ENCODE measurements at places on chromosomes 4 and X.
A peak's percentile ranks its signal among the peaks of the same experiment; 100 is the strongest.

DNA sequence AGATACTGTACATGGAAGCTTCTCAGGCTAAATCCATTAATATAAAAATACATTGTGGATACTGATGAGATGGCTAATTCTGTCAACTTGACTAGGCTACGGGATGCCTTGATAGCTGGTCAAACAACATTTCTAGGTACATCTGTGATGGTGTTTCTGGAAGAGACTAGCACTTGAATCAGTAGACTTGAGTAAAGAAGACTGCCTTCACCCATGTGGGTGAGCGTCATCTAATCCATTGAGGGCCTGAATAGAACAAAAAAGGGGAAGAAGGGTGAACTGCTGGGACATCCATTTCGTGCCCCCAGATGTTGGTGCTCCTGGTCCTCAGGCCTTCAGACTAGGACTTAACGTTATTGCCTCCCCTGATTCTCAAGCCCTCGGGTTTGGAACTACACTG is 3.7 kb upstream of the SRP72 start:
- DNase-seq: no peak

GRCh38 chr4:40865696-40866095 is 115.9 kb downstream of the NSUN7 start:
- DNase-seq: no peak

DNA sequence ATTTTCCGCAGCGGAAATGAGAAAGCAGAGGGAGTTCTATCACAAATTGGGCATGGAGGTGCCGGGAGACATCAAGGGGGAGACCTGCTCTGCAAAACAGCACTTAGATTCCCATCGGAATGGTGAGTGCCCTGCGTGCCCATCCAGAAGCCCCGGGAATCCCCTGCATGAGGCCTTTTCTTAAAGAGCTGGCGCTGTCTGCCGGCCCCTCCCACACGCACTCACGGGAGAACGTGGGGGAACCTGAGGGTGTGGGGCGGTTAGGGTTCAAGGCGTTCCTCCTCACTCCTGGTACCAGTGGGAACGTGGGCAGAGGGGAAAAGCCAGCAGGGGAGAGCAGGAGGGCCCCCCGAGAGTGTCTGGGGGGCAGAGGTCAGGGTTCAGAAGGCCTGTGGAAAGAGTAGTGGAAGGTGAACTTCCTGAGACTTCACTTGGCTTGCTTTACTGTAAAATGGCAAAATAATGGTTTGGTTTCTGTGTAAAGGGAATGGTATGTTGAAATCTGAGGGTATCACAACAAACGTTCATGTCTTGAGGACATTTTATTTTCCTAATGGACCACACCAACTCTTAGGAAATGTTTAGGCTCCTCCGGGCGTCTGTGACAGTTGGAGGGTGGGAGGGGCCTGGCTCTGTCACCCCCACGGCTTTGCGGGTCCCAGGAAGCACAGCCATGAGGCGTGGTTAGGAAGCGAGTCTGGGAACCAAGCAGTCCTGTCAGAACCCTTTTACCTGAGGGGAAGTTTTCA is 38.0 kb downstream of the PCGF3 start:
- no peak for DNase-seq

- no peak for DNase-seq
Observed at GRCh38 chr4:11471618-11472017, 42.9 kb upstream of the HS3ST1 start.

DNA sequence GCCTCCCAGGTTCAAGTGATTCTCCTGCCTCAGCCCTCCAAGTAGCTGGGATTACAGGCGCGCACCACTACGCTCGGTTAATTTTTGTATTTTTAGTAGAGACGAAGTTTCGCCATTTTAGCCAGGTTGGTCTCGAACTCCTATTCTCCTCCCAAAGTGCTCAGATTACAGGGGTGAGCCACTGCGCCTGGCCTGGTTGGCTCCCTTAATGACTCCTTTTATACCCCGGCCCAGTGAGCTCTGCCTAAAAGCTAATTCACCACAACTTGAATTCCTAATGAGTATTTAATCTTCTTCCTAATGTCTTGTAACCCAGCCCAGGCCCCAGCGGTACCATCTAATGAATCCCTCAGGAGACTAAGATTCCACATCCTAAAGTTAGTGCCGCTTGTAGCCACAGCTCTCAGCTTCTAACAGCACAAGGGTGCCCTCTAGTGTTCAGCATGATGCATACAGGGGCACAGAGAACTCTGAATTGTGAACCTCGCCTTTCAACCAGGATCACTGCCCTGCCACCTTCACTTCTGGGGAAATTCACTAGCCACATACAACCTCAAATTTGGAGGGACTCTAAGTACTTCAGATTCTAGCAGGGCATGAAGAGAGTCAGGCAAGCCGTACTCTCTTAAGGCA is 89.5 kb downstream of the OR13H1 start:
- DNase-seq: peak; percentile 4

- DNase-seq: no peak
Observed at GRCh38 chrX:106203315-106203714, 35.2 kb downstream of the PWWP3B start.

GRCh38 chrX:20244931-20245330 is 21.8 kb downstream of the RPS6KA3 start:
- no peak for DNase-seq

DNA sequence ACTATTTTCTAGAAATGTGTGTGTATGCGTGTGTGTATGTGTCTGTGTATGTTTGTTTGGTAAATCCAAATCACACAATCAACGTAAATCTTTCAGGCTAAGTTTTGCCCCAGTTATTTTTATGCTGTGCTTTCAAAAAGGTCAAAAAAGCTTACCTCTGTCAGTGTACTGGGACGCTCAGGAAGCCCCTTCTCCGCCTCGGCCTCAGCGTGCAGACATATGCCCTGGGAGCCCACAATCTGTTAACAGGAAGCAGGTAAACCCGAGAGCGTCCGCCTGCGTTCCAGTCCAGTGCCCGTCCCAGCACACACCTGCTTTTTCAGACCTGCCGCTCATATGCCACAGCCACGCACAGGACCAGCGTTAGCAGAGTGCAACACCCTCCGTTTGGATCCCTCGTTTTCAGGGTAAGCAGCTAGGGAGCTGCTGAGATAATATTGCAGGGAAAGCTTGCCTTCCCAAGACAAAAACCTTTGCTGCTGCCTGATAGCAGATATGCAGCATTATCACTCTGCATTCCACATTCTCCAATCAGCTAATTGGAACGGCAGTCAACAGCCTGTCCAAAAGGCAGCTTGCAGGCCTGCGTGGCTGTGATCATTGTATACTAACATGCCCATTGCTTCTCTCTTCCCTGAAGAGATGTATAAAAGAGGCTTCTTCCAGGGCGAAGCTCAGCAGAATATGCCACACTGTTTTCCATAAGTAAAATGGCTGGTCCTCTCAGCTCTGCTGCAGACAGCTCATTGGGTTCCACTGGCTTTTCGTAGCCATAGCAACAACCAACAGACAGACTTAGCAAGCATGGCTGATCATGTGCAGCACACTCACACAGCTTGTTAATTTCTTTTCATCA is at the start of gene SORBS2:
Gene SORBS2, minus strand, starts transcription at position 686 of the 856 bp plus-strand sequence. CDS start 121,623 bp downstream, outside the sequence.
- DNase-seq: no peak

DNA sequence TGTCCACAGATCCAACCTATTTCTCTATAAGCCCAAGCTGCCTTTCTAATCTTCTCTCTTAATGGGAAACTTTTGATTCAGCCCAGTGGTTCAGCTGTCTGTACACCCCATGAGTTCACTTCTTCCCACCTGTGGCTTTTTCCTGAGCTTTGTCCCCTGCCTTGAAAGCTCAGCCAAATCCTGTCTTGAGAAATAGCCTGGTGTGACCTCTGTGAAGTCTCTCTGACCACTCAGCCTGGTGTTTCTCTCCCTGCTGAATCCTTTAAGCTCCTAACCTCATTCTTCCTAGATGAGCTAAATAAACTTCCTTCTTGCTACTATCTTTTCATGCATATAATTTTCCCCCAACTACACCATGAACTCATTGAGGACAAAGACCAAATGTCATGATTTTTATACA is 15.2 kb upstream of the HERC5 start:
- no peak for DNase-seq

- DNase-seq: no peak
Observed at GRCh38 chr4:21856754-21857153, 91.8 kb downstream of the KCNIP4 start.

DNA sequence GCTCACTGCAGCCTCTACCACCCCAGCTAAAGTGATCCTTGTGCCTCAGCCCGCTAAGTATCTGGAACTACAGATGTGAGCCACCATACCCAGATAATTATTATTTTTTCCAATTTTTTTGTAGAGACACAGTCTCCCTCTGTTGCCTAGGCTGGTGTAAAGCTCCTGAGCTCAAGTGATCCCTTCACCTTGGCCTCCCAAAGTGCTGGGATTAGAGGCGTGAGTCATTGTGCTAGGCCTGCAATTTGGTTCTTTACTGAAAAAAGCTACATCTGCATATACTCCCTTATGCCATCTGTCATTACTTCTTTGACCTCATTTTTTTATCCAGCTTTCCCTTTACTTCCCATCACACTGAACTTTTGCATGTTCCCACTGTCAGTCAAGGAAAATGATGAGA is 2012.4 kb upstream of the IGFBP7 start:
- DNase-seq: no peak

- DNase-seq: no peak
Observed at GRCh38 chr4:56764775-56765174, 56.7 kb downstream of the SPINK2 start.

DNA sequence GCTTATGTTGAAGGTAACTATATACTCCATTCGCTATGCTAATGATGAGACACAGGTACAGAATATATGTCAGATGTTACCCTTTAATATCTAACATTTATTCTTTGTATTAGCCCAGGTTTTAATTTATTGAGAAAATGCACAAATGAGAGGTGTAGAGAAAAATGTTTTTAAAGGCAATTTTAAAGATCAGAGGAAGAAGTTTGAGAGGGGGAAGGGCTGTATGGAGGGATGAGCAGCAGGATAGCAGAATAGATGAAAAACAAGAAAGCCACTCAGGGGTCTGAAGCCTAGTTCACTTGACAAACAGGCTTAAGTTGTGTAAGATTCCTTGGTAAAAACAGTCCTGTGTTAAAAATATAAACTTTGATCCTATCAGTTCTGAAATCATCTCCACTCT is 3.7 kb downstream of the MAB21L2 start:
- DNase-seq: no peak

DNA sequence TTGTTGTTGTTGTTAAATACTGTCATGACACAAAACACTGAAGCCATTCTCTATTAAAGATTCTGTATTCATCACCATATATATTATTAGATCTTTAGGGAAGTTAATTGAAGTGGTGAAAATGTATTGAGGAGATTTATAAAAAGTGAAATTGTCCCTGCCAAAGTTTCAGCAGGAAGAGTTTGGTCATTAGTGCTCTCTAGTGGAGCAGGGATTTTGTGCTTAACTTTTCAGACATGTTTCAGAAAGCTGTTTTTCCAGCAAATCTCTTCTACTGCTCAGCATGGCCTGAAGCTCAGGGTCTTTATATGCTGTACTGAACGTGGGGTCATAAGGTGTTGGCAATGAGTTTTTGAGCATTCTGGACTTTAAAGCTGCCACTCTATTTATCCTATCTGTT is 36.7 kb upstream of the CXXC4 start:
- DNase-seq: no peak

- no peak for DNase-seq
Observed at GRCh38 chrX:146056511-146057081, 239.0 kb downstream of the SLITRK2 start.

- DNase-seq: no peak
Observed at GRCh38 chr4:114386637-114387233, 211.9 kb upstream of the UGT8 start.

DNA sequence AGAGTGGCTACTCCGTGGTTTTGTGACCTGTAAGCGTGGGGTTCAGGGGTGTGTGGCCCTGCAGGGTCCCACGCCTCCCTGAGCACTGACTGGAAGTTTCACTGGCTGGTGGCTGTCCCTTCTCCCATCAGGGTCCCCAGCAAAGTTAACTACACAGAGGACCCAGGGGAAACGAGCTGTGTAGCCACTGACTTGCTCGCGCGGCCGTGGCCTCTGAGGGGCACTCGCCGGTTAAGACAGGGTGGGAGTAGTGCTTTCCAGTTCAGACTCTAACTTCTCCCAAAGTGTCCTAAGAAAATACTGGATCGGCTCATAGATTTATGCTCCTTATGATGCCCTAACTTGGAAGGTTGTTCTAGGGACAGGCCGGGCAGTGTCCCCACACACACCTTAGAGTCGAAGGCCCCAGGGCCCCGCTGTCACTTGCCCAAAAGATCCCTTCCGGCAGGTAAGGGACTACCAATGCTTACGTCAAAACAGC is 28.2 kb downstream of the NELFA start:
- no peak for DNase-seq

GRCh38 chrX:134641346-134641745 is 16.9 kb downstream of the PLAC1 start:
- DNase-seq: no peak

DNA sequence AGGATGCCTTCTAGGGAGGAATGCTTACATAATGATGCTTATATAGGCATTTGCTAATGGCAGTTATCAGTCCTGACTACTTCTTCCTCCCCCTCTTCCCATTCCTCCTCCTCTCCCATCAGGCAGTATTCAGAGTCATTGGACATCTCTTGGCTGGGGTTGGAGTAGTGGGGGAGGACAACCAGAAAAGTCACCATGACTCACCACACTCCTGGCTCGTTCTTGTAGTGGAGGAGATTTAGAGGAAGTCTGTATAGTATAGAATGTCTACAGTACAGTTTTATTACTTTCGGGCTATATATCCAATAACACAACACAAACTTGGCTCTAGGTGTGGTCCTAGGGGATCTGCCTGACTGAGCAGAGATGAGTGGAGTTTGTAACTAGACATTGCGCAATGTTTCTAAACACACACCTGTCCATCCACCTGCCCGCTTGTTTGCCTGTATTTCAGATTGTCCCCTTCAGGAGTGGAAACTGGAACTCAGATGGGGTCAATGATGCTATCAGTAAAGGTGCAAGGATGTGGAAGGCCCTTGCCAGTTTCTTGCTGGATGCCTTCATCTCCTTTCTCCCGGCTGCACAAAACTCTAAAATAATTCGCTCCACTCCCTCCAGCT is 27.9 kb upstream of the KIAA1210 start:
- DNase-seq: no peak

GRCh38 chr4:55358668-55359067 is 12.6 kb downstream of the SRD5A3 start:
- DNase-seq: no peak

DNA sequence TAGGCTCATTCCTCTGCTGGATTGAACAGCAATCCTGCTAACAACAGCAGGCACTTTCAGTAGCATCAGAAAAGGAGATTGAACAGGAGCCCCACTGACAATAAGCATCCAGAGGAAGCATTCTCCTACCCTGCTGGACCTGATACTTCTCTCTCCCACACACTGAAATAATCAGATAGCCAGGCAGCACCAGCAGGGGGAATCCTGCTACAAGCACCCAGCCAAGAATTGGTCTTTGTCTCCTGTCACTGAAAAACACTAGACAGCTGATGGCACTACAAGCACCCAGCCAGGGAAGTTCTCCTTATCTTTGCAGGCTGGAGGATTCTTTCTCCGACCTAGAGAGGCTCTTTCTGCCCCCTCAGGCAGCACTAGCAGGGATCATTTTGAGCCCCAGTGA is 444.3 kb upstream of the GRIA3 start:
- no peak for DNase-seq

GRCh38 chr4:104859601-104860237 is 287.0 kb upstream of the TET2 start:
- DNase-seq: no peak

Measured in activated T-cell treated with anti-CD3 and anti-CD28 coated beads for 48 hours (primary cell).